MCF 10A (cell line): ENCODE measurements at places on chromosomes 13 and 19. TPM values are rescaled to one million over a fixed set of nuclear protein-coding genes. Genes with fewer than 3 reads are reported as not detected.

GRCh38 chr19:37136111-37136510 lies 36.4 kb downstream of the ZNF585A start:
- H3K27ac ChIP-seq, result no peak overlapping the region
- H3K36me3 ChIP-seq, result peaks cover 6% of the 10 kb centered on the region
- H3K4me1 ChIP-seq, result no peaks in the 10 kb centered on the region
- H3K4me3 ChIP-seq, result no peak overlapping the region

- no peak for DNase-seq
- H3K27me3 ChIP-seq, result no peaks in the 10 kb centered on the region
- H3K27ac ChIP-seq, result no peak overlapping the region
- H3K4me1 ChIP-seq, result no peaks in the 10 kb centered on the region
- no peak overlapping the region for H3K4me3 ChIP-seq
These were observed 407.8 kb downstream of the LIG4 start for GRCh38 chr13:107807306-107808073.

GRCh38 chr19:30390356-30390988 lies 18.3 kb downstream of the ZNF536 start:
- no peak overlapping the region for H3K27ac ChIP-seq
- no peak for DNase-seq
- no peaks in the 10 kb centered on the region for H3K4me1 ChIP-seq
- H3K4me3 ChIP-seq, result no peak overlapping the region
- H3K27me3 ChIP-seq, result no peaks in the 10 kb centered on the region
- H3K36me3 ChIP-seq, result no peaks in the 10 kb centered on the region

- peaks cover 3% of the 10 kb centered on the region for H3K4me1 ChIP-seq
- no peak overlapping the region for H3K4me3 ChIP-seq
- no peak for DNase-seq
- H3K36me3 ChIP-seq, result no peaks in the 10 kb centered on the region
- H3K27ac ChIP-seq, result no peak overlapping the region
These were observed 168.6 kb upstream of the RFC3 start for GRCh38 chr13:33649212-33649878.

- peaks cover 31% of the 10 kb centered on the region for H3K27me3 ChIP-seq
- no peaks in the 10 kb centered on the region for H3K4me1 ChIP-seq
These were observed 2494.2 kb upstream of the PCDH20 start for GRCh38 chr13:63909726-63910375.

DNA sequence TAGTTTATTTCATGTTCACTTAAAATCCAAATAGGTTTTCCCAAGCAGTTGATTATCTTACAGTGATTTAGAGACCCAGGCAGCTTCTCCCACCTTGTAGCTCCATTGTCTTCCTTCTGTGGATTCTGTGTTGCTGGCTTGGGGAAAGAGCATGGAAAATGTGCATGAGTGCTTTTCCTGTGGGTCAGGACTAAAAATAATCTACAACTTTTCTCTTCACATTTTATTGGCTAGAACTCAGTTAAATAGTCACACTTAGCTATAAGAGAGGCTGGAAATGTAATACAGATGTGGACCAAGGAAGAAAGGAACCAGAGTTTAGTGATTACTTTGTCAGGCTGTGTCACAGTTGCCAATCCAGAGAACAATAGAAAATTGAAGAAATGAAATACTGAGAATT lies 198.8 kb downstream of the NBEA start:
- H3K4me3 ChIP-seq, result no peak overlapping the region
- H3K27me3 ChIP-seq, result no peaks in the 10 kb centered on the region
- H3K4me1 ChIP-seq, result peaks cover 16% of the 10 kb centered on the region
- H3K36me3 ChIP-seq, result no peaks in the 10 kb centered on the region
- DNase-seq, result no peak
- H3K27ac ChIP-seq, result no peak overlapping the region

TSPAN16 gene
- total RNA-seq, result not detected in 2 replicates

GRCh38 chr13:91406619-91407018 lies 8.2 kb downstream of the GPC5 start:
- H3K4me3 ChIP-seq, result no peak overlapping the region
- no peaks in the 10 kb centered on the region for H3K36me3 ChIP-seq
- H3K27ac ChIP-seq, result no peak overlapping the region
- H3K4me1 ChIP-seq, result no peaks in the 10 kb centered on the region
- peak; percentile 61 for DNase-seq

IGFL2 gene
- 1.3 TPM in 1 of 2 replicates, not detected in the other for total RNA-seq

PSG7 gene
- not detected in 2 replicates for total RNA-seq

GRCh38 chr19:41792513-41793413 lies 3.6 kb upstream of the CEACAM3 start:
- no peak overlapping the region for H3K27ac ChIP-seq
- H3K36me3 ChIP-seq, result no peaks in the 10 kb centered on the region
- H3K4me3 ChIP-seq, result no peak overlapping the region
- H3K4me1 ChIP-seq, result peaks cover 10% of the 10 kb centered on the region

NOVA2 gene
- not detected in 2 replicates for total RNA-seq

SMARCA4 gene
- total RNA-seq, result 127 and 132 TPM in 2 replicates

SULT2B1 gene
- not detected in 2 replicates for total RNA-seq

ADAMTSL5 gene
- 11.1 and 13.7 TPM in 2 replicates for total RNA-seq

GRCh38 chr13:73880365-73880764 lies 253.8 kb downstream of the KLF12 start:
- no peaks in the 10 kb centered on the region for H3K36me3 ChIP-seq
- no peak overlapping the region for H3K4me3 ChIP-seq
- no peak overlapping the region for H3K27ac ChIP-seq
- no peaks in the 10 kb centered on the region for H3K27me3 ChIP-seq
- DNase-seq, result no peak

NUDT19 gene
- 29.4 and 33.4 TPM in 2 replicates for total RNA-seq

PROZ gene
- not detected in 2 replicates for total RNA-seq

- no peaks in the 10 kb centered on the region for H3K27me3 ChIP-seq
- no peaks in the 10 kb centered on the region for H3K36me3 ChIP-seq
- H3K4me3 ChIP-seq, result no peak overlapping the region
- DNase-seq, result no peak
- peaks cover 38% of the 10 kb centered on the region for H3K4me1 ChIP-seq
- no peak overlapping the region for H3K27ac ChIP-seq
These were observed 173.1 kb upstream of the RFC3 start for GRCh38 chr13:33644581-33645543.

GRCh38 chr13:73767191-73767741 lies 366.9 kb downstream of the KLF12 start:
- DNase-seq, result no peak
- H3K4me1 ChIP-seq, result no peaks in the 10 kb centered on the region
- peaks cover 10% of the 10 kb centered on the region for H3K36me3 ChIP-seq
- no peaks in the 10 kb centered on the region for H3K27me3 ChIP-seq
- H3K4me3 ChIP-seq, result no peak overlapping the region

SIGLEC10 gene
- not detected in 2 replicates for total RNA-seq

CLEC4M gene
- not detected in 2 replicates for total RNA-seq

TBXA2R gene
- not detected in 2 replicates for total RNA-seq

- peaks cover 26% of the 10 kb centered on the region for H3K4me1 ChIP-seq
- H3K36me3 ChIP-seq, result peaks cover 7% of the 10 kb centered on the region
- H3K4me3 ChIP-seq, result no peak overlapping the region
- H3K27ac ChIP-seq, result no peak overlapping the region
- H3K27me3 ChIP-seq, result peaks cover under 1% of the 10 kb centered on the region
These were observed 4.6 kb downstream of the CPAMD8 start for GRCh38 chr19:17021793-17022590.

DNA sequence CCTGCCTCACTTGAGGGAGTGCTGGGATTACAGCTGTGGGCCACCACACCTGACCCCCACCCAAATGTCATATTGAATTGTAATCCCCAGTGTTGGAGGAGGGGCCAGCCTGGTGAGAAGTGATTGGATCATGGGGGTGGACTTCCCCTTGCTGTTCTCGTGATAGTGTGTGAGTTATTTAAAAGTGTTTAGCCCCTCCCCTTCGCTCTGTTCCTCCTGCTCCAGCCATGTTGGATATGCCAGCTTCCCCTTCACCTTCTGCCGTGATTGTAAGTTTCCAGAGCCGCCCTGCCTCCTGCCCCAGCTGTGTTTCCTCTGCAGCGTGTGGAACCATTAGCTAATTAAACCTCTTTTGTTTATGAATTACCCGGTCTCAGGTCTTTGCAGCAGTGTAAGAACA lies 13.7 kb downstream of the CHAMP1 start:
- no peak overlapping the region for H3K4me3 ChIP-seq
- DNase-seq, result no peak
- peaks cover 29% of the 10 kb centered on the region for H3K36me3 ChIP-seq

NAPSA gene
- 0.49 and 0.51 TPM in 2 replicates for total RNA-seq

GRCh38 chr19:28468701-28469459 lies 744.1 kb downstream of the UQCRFS1 start:
- no peaks in the 10 kb centered on the region for H3K36me3 ChIP-seq
- H3K27me3 ChIP-seq, result no peaks in the 10 kb centered on the region
- no peak for DNase-seq
- no peaks in the 10 kb centered on the region for H3K4me1 ChIP-seq

DNA sequence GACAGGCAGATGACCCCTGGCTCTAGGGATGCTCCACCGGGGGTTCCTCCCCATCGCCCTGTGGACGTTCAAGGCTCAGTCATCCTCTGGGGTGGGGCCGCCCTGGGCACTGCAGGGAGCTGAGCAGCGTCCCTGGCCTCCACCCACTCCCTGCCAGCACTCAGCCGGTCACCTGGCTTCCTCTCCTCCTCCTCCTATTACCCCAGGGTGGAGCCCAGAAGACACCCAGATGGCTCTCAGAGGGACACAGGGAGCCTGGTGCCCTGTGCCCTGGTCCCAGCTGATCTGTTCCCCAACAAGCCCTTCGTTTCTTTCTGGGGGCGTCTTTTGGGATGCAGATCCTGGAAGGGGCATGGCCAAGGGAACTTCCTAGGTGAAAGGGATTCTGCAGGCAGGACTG lies 3.7 kb upstream of the MKNK2 start:
- H3K27ac ChIP-seq, result peak overlapping the region; percentile 91
- peak; percentile 56 for DNase-seq
- peak overlapping the region; percentile 19 for H3K4me3 ChIP-seq
- H3K4me1 ChIP-seq, result peaks cover 12% of the 10 kb centered on the region

- H3K36me3 ChIP-seq, result no peaks in the 10 kb centered on the region
- no peaks in the 10 kb centered on the region for H3K4me1 ChIP-seq
- no peak overlapping the region for H3K4me3 ChIP-seq
- DNase-seq, result peak; percentile 49
These were observed 42.2 kb upstream of the SPACA7 start for GRCh38 chr13:112333756-112334543.

GRCh38 chr19:35793381-35794165 lies 18.2 kb downstream of the ARHGAP33 start:
- no peak overlapping the region for H3K4me3 ChIP-seq
- H3K36me3 ChIP-seq, result no peaks in the 10 kb centered on the region
- H3K27me3 ChIP-seq, result peaks cover 16% of the 10 kb centered on the region
- H3K27ac ChIP-seq, result no peak overlapping the region
- no peak for DNase-seq

C19orf73 gene
- total RNA-seq, result 2.4 and 3.2 TPM in 2 replicates

GRCh38 chr13:44389876-44390275 lies 16.3 kb downstream of the SERP2 start:
- no peak overlapping the region for H3K4me3 ChIP-seq
- no peak for DNase-seq
- no peaks in the 10 kb centered on the region for H3K27me3 ChIP-seq
- no peaks in the 10 kb centered on the region for H3K36me3 ChIP-seq
- H3K27ac ChIP-seq, result no peak overlapping the region

DNA sequence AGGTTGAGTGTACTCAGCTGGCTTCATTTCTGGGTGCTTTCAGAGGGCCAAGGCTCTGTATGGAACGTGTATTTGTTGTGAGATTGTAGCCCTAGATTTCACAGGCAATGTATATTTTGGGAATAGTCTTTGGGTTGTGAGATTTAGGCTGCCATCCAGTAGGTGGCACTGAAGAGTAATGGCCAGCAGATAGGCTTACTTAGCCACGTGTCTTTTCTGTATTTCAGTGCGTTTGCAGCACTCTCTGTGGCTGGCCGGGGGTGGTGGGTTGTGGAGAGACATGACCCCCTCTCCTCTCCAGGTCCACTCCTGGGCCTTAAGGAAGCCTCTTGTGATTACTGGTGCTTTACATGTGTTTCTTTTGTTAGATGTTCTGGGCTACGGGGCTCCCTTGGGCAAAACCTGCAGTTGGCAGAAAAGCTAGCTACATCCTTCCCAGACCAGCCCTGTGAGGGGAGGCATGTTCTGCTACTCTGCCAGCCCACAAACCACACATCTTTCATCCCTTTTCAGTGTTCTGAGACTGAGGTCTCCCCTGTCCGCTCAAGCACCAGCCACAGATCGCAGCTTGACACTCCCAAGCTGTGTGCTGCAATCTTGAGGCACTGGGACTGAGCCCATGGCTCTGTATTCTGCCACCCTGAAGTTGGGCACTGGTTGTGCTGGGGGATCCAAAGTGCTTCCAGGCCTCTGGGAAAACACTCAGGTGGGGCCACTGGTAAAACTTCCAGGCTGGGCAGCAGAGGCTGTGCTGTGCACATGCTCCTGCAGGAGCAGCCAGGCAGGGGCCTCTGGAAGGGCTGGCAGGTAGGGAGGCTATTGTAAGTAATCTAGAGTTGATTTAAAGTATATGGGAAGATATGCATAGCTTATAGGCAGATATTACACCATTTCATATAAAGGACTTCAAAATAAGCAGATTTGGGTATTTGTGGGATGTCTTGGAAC lies 1096.8 kb upstream of the PCDH20 start:
- no peak overlapping the region for H3K27ac ChIP-seq
- no peaks in the 10 kb centered on the region for H3K4me1 ChIP-seq
- DNase-seq, result peak; percentile 44
- H3K4me3 ChIP-seq, result no peak overlapping the region

KRTDAP gene
- not detected in 2 replicates for total RNA-seq

GRCh38 chr19:861141-861755 lies 1.8 kb downstream of the CFD start:
- no peaks in the 10 kb centered on the region for H3K27me3 ChIP-seq
- no peak for DNase-seq
- H3K4me3 ChIP-seq, result no peak overlapping the region
- H3K4me1 ChIP-seq, result peaks cover 5% of the 10 kb centered on the region

CAPN12 gene
- not detected in 2 replicates for total RNA-seq

SELENOV gene
- not detected in 2 replicates for total RNA-seq

DLL3 gene
- total RNA-seq, result 0.56 and 0.68 TPM in 2 replicates

DNA sequence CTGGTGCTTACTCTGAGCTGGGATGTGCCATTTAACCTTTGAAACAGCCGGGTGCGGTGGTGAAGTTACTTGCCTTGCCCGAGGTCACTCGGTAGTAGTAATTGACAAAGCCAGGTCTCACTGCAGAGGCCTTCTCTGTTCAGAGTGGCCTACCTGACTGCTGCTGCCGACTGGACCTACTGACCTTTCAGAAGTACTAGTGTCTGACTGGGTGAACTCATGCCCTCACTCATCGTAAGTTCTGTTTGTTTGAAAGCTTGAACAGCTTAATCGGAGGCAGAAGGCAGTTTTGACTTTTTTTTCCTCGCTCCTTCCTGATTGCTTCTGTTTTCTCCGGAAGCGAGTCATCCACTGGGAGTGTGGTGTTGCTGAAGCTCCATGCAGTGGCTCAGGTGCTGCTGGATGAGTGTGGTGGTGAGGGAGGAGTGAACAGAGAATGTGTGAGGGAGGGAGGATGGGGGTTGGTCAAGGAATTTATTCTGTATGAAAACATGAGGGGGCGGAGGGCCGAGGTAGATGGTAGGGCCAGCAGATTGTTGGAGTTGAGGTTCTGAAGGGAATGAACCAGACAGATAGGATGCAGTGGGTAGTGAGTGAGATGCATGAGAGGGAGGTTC lies 2.7 kb downstream of the SPINT2 start:
- H3K4me3 ChIP-seq, result peak overlapping the region; percentile 78
- DNase-seq, result peak; percentile 67
- peaks cover 12% of the 10 kb centered on the region for H3K36me3 ChIP-seq
- H3K27ac ChIP-seq, result peak overlapping the region; percentile 89
- H3K4me1 ChIP-seq, result peaks cover 39% of the 10 kb centered on the region

GRCh38 chr19:16217716-16218451 lies 20.2 kb downstream of the AP1M1 start:
- peaks cover 5% of the 10 kb centered on the region for H3K4me1 ChIP-seq
- H3K27ac ChIP-seq, result no peak overlapping the region
- no peak overlapping the region for H3K4me3 ChIP-seq
- no peak for DNase-seq
- H3K27me3 ChIP-seq, result no peaks in the 10 kb centered on the region
